Lung microvascular endothelial cell (primary cell): ENCODE measurements at places on chromosomes 2 and 18.
A peak's percentile ranks its signal among the peaks of the same experiment; 100 is the strongest.

DNA sequence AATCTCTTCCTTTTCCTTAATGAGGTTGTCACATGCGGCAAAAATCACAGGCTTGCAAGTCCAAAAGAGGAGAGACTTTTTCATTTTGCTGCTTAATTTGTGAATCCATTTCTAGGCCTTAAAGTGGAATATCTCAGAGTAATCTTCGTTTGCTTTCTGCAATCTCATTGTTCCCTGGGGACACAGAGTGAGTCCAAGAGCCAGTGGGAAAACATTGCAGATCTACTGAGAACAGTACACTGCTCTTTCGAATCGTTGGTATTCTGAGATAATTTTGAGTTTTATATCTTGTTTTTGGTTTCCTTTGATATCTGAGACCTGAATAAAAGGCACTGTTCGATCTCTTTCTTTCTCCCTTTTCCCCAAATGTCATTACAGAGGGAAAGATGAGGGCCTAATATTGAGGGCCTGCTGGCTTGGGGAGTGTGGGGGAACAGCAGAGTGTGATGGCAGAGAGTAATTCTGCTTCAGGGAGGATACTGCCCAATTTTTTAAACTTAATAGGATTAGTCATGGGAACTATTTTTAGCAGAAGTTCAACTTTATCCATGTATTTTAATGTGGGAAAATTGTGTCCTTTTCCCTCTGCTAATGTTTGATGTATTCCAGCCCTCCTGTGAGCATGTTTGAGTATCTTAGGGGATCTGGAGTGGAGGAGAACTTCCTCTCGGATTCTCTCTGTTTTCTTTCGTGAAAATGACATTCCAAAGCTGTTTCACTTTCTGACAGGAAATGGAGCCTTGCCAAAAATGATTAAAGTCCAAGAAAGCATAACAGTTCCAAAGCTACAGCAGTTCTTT, 418.2 kb upstream of the ZEB2 start:
- peak; percentile 87 for DNase-seq

GRCh38 chr2:27179344-27180000, 30.7 kb downstream of the TCF23 start:
- peak; percentile 27 for DNase-seq

DNA sequence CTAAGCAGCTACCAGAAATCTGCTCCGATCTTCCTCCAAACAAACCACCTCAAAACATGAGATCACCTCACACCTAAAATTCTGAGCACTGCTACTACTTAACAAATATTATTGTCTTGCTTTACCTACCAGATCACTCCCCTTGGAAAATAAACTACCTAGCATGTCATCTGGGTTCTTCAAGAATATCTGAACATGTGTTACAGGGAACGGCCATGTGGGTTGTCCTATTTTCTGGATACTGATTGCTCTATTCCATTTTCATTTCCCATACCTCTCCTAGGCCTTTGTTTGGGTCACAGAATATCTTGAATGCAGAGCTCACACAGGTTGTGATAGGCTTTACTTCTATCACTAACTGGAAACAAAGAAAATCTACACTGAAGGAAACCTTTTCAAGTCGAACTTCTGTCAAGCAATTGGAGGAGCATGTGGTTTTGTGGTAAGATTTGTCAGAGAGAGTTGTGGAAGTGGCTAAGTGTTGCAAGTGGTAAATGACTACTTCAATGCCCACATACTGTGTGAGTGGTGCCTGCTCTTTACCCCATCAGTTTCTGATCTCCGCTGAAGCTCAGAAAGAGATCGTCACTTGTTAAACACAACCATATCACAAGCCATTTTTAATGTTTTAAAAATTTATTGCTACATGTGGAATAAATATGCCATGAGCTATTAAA, 739.1 kb upstream of the ZEB2 start:
- no peak for DNase-seq

- DNase-seq, result no peak
Observed at GRCh38 chr18:5275872-5276271, 19.7 kb downstream of the ZBTB14 start.

GRCh38 chr18:15005313-15006130, 257.6 kb downstream of the ANKRD30B start:
- DNase-seq, result no peak

GRCh38 chr2:202035089-202035940, 1.7 kb downstream of the FZD7 start:
- DNase-seq, result peak; percentile 20
